ENCODE measurements at places on chromosomes 5 and 9.
A peak's percentile ranks its signal among the peaks of the same experiment; 100 is the strongest.

GRCh38 chr9:133120501-133121197, 391 bp downstream of the RALGDS start:
- DNase-seq, result no peak

DNA sequence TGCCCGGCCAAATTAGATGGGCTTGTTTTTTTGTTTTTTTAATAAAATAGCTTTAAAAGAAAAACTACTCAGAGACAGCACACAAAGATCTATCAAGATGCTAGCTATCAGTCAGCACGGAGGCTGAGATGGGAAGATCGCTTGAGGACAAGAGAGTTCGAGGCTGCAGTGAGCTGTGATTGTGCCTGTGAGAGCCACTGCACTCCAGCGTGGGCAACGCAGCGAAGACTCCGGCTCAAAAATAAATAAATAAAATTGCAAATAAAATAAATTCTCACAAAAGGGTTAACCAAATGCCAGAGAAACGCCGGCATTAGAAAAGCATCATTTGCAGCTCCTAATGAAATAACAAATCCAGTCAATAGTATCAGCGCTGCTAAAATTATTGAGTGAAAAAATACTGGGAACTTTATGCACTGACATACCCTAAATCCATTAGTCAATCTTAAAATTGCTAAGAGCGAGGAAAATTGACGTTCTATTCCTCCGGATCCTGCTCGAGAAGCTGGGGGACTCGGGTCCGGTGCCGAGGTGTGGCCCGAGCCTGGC, 681 bp downstream of the CPLANE1 start:
- peak; percentile 23 for DNase-seq

DNA sequence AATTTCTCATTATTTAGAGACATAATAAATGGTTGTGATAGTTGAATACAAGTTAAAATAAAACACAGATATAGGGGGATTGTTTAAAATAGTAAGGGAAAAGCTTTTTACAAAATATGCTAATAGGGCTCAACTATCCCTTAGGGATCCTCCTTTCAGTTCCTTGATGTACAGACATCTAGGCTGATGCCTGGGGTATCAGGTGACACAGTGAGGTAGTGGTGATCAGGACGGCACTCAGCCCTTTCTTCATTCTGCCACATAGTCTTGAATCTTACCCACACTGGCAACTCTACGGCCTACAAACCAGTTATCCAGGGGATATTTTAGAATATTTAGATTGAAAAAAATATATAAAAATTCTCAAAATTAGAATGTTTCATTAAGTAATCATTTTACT, 12.5 kb upstream of the SLC35D2 start:
- no peak for DNase-seq

DNA sequence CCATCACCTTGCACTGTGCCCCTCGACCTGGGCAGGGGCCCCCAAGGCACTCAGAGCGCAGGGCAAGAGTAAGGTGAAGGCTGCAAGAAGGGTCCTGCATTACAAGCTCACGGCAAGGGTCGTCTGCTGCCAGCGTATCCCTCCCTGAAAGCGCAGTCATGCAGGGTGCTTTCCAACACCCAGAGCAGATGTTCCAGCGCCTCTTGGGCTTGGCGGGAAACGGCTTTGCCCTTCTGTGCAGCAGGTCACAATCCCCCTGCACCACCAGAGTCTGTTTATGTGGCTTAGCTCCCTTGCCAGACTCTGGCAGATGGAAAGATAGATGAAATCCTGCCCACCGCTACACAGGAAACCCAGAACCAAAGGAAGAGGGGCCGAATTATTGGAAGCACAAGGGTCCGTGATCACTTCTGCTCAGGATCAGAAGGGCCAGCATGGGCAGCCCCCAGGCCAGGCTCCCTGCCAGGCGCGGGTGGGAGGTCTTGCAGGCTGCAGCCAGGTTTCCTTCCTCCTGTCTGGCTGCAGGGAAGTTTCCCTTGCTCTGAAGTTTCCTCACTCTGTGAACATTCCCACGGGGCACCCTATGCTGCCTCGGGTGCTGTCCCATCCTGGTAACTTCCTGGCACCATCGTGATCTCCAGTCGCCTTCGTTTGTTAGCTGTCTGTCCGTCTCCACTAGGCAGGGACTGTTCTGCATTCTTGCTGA, 132.2 kb downstream of the ZNF354C start:
- DNase-seq, result no peak

DNA sequence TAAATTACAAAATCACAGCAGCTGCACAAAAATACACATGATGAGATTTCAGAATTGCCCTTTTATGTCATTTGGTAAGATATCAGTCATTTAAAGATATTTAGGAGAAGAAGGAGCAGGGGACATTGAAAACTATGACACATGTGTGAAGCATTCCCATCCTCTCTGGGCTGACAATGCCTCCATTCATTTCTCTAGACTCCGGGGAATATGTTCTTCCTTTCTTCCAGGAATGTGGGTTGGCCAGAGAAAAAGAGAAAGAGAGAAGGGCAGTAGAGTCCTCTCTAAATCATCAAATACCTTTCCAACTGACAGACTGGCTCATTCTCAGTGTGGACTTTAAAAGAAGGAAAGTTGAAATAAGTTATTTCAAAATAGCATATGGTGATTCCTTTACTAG, 205.6 kb upstream of the ADAMTSL1 start:
- no peak for DNase-seq

GRCh38 chr9:121720311-121721057, 69.0 kb downstream of the DAB2IP start:
- DNase-seq, result no peak

DNA sequence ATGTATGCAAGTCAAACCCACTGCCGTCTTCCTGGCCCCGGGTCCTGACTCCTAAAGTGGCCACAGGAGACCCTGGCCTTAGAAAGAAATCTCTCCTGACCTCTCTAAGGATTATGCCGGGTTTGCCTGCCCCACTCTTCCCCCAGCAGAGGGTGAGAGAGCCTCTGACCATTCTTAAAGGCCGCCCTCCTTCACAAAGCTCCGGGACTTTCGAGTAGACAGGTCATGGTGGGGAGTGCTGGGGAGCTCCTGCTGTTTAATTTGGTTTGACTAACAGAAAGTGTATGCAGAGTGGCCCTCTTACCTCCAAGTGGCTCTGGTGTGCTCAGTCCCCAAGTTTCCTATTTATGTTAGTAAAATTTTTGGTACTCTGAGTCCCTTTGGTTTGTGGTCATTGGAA, 111.8 kb downstream of the LRRC70 start:
- no peak for DNase-seq

GRCh38 chr9:126674365-126675146, 60.8 kb downstream of the LMX1B start:
- peak; percentile 63 for DNase-seq

DNA sequence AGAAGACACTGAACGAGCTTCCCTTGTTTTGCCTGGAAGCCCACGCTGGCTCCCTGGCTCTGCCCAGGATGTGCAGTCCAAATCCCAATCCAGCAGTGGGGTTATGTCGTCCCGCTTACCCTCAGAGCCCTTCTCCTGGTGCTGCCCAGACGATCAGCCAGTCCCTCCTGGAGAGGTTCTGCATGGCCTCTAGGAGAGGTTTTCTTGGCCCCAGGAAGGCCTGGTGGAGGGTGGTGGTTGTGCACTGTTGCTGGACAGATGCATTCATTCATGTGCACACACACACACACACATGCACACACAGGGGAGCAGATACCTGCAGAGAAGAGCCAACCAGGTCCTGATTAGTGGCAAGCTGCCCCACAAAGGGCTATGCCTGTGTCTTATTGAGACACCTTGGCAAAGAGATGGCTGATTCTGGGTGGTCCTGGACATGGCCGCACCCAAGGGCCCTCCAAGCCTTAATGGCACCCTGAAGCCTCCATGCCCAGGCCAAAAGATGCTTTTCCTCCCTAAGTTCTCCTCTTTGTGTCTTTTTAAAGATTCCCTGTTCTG, 10.5 kb upstream of the OLFM1 start:
- DNase-seq, result no peak

GRCh38 chr5:176778921-176779465, 31.4 kb upstream of the UNC5A start:
- DNase-seq, result no peak

DNA sequence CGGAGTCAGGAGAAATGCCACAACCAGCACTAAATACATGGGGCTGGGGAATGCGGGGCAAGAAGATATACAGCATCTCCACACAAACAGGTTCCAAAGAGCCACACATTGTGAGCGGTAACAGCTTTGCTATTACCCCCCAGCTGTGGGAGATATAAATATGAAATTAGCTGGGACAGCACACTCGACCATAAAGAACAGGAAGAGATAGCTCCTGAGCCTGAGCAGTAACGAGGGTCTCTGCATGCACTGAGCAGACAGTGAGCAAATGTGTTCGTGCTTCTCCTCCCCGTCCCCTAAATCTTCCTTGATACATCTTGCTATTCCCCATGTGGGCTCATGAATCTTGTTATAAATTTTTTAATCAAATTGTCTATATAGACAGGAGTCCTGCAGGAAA, 53.1 kb downstream of the ADAMTS2 start:
- no peak for DNase-seq

DNA sequence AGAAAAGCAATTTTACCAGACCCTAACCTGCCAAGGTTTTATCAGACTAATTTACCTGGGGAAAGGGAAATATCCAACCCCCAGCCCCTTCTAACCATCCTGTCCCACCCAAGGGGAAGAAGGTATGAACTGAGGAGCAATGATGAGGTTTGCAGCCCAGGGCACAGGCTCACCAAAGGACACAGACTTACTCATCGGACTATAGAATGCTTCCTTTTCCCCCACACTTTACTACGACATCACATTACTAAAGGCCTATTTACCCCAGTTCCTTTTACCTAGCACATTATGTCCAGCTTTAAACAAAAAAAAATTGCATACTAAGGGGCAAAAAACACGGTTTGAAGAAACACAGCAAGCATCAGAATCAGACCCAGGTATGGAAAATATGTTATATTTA, 94.1 kb upstream of the FST start:
- no peak for DNase-seq

- peak; percentile 22 for DNase-seq
These were observed 10.1 kb downstream of the MYMK start for GRCh38 chr9:133514460-133515239.

DNA sequence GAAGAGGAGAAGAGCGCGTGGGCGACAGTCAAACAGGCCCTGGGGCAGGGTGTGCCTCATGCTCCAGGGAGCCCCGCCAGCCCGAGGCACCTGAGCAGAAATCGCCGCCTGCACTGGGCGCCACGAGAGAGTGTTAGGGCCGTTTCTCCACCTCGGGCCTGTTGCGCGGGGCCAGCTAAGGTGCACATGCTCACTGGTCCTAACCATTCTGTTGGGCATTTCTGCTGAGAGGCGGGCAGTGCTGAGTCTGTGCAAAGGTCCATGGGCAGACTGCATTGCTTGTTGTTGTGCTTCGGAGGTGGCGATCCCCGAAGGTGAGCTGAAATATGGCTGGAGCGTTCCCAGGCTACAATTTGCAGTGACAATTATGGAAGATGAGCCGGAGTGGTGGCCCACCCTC, 367.8 kb upstream of the SPATA31A5 start:
- no peak for DNase-seq

DNA sequence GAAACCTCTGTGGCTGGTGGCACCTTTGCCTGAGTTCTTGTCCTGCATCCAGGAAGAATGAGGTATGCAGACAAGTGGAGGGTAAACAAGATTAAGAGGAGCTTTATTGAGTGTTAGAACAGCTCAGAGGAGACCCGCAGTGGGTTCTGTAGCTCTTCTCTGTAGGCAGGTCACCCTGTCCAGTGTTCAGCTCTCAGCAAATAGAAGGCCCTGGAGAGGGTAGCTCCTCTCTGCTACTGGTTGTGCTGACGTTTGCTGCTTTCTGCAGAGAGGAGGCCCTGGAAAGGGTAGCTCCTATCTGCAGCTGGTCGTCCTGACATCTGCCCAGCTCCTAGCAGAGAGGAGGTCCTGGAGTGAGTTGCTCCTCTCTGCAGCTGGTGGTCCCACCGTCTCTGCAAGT, 96.8 kb upstream of the CCDC112 start:
- DNase-seq, result no peak

DNA sequence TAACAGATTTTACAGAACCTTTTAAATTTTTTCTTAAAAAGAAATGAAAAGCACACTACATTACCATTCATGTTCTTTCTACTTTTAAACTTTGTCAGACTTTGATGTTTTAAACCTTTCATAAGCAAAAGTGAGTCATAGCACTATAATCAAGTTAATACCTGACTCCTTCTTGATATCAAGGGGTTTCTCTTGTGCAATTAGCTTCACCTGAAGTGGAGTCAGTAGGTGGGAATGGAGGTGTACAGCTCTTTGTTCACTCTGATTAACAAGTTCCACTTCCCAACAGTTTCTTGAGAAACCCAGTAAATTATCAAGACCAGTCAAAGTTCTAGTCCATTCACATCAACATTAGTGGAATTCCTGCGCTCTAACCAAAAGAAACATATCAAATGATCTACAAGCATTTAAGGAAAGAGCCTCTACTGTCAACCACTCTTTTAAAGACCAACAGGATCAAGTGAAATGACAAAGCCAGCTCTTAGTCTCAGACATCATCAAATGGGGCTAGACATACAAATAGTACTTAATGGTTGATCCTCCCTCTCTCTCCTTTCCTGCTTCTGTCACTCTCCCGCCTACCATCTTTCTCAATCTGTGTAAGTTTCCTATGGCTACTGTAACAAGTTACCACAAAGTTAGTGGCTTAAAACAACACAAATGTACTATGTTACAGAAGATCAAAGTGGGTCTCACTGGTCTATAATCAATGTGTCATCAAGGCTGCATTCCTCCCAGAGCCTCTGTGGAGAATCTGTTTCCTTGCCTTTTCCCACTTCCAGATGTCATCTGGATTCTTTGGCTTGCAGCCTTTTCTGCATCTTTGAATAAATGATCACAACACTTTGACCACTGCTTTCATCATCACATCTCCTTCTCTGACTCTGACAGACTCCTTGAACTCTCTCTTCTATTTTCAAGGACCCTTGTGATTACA, 68.0 kb downstream of the HINT1 start:
- DNase-seq, result no peak

DNA sequence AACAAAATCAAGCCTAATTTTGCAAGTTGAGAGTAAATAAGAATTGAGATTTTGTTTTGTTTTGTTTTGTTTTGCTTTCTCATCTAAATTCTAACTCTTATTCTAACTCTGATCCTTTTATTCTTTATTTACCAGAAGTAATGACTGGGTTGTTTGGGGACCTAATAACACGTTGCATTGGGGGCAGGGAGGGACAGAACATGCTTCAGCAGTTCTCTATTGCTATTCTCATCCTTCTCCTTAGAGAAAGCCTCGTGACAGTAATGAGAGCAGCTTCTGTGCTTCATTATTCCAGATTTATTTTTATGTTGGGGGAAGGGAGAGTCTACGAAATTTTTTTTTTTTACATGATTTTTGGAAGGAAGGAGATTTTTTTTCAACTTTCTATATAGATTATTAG, 21.1 kb downstream of the CPEB4 start:
- DNase-seq, result no peak

DNA sequence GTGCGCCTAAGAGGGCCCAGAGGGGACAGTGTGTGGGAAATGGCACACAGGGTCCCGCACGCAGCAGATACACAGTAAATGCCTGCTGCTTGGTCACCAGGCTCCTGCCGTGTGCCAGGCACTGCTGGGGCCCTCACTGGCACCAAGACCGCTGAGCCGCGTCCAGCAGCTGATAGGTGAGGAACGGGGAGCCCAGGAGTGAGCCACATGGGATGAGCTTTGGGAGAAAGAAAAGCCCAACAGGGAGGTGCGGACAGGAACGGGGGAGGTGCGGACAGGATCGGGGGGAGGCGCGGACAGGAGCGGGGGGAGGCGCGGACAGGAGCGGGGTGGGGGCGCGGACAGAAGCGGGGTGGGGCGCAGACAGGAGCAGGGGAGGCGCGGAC, 16.5 kb downstream of the GPSM1 start:
- DNase-seq, result no peak

GRCh38 chr9:121399883-121400607, 30.0 kb upstream of the STOM start:
- DNase-seq, result peak; percentile 48

GRCh38 chr9:83620841-83621636, 1.9 kb upstream of the IDNK start:
- no peak for DNase-seq

Measured in SHP77 (cell line).